Midbrain (tissue), 1 donor: ENCODE measurements at places on chromosomes 3 and 15.

DNA sequence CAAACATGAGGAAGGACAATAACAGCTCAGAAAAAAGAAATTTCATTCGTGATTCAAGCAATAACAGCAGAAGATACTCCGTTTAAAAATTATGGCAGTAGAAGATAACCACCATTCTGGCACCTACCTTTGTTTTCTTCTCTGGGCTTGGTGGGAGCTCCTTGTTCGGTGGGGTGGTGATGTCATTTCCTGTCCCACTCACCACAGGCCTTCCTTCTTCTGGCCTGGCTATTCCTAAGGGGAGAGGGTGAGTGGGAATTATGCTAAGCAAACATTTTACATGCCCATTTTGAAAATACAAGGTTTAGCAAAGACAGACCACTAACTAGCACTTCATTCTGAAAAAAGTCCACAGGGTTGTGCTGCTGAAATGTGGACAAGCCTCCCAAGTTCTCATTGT, 74.4 kb downstream of the DHX30 start:
- DNase-seq: no peak

GRCh38 chr15:34031987-34032760, 6.8 kb downstream of the AVEN start:
- no peak for DNase-seq

DNA sequence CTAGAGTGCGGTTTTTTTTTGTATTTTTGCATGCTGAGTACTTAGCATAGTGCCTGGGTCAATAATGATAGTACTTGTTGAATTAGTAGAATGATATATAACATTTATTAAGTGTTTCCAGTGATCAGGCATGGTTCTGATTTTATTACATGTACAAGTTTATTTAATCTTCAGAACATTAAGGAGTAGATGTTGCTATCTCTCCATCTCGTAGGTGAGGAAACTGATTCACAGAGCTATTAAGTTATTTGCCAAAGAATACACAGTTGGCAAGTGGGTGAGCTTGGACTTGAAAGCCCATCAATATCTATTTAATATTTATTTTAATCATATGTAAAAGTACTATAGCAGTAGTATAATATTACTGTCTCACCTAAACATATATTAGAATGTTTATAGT, 219.5 kb downstream of the CACNA2D3 start:
- no peak for DNase-seq

DNA sequence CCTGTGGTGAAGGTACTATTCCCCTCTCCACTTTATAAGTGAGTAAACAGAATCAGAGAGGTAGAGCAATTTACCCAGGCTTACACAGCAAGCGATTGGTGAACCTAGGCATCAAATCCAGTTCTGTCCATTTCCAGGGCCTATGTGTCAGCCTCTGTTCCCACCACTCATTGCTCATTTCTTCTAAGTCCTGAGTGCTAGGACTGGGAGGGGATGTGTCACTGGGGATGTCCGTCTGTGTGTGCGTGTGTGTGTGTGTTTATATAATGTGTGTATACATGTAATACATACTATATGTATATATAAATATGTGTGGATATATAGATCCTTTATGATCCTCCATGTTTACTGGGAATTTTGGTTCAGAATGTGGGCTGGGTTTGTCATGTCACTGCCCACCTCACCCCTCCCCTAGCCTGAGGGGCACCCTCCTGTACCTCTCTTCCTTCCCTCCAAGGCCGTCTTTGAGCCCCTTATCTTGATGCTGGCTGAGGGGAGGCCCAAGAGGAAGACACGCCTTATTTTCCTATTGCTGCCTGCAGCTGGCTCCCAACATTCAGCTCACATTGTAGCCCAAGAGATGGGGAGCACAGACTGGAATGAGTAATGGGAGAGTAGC, 2.1 kb downstream of the TMEM43 start:
- DNase-seq: no peak

DNA sequence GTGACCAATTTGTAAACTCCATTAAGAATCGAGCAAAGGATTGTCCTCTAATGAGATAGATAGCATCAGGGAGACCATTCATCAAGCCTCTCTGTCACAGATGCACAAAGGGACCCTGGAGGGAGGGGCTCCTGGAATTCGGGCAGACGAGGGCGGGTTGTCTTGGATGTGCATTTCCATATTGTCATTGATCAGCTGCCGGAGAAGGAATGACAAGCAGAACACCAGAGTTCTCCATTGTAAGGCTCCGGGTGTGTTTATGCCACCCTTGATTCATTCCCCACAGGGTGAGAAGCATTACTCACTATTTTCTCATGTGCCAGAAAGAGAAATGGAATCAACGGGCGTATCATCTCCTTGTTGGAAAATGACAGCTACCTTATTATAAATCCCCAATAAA, 167.5 kb downstream of the EBLN2 start:
- DNase-seq: no peak

DNA sequence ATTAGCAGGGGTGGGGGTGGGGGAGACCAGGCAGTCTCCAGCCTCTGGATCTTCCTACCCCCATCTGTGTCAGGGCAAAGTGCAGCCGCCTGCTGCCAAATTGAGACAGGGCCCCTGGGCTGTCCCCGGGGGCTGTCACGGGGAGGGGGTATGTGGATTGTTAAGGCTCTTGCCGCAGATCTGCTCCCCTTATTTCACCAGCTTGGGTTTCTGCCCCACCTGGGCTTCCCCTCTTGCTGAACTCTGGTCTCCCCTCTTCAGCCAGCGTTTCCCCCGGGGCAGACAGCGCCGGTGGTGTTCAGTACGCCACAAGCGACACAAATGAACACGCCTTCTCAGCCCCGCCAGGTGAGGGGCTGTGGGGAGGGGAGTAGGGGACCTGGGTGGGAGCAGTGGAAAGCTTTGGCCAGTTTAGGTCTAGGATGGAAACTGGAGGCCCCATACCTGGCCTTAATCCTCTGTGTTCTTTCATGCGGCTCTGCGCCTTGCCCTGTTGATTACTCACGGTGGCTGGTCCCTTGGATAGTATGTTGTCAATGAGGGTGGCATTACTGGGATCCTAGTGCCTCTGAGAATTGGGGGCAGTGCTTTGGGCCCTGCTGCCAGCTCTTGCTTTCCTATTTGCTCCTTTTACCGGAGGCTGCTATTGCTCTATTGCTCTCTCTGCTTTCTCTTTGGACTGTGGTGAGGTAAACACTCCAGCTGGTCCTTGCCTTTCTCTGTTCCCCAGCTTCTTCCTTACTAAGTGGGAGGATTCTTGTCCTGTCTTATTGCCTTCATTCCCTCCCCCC, 1.7 kb downstream of the EIF4G1 start:
- DNase-seq: no peak

DNA sequence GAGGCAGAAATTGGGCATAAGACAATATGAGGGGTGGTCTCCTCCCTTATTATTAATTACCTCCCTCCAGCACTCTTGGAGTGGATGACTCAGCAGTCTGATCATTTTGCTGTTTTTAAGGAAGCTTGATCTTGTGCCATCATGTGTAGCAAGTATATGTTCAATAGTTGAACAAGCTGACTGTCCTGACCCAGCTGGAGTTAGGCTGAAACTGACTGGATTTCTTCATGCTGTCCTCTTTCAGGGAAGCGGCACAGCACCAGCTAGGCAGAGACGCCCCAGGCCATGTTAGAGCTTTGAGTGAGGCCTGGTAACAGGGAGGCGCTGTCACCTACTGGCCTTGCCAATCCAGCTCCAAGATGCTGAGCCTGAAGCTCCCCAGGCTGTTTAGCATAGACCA, 54.4 kb upstream of the KIF23 start:
- DNase-seq: no peak

DNA sequence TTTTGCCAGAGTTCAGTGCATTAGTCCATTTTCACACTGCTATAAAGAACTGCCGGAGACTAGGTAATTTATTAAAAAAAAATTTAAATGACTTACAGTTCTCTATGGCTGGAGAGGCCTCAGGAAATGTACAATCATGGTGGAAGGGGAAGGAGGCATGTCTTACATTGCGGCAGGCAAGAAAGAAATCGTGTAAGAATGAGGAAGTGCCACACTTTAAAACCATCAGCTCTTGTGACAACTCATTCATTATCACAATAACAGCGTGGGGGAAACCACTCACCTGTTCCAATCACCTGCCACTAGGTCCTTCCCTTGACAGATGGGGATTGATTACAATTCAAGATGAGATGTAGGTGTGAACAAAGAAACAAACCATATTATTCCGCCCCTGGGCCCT, 1361.4 kb downstream of the NSUN3 start:
- no peak for DNase-seq

DNA sequence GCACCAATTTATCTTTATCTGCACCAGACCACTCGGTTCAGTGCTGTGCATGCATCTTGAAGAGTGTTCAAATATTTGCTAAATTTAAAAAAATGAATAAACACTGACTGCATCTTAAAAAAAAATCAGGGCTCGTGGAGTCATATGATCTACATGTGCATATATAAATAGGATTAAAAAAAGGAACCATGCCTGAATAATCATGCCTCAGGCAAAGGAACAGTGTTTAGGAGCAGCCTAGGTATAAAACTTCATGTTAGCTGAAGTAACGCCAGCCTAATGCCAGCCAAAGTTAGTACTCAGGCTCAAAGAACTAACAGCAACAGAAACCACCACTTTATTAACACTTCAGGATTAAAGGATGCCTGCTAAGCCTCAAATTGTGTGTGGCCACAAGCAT, 9.5 kb downstream of the ABCC5 start:
- DNase-seq: no peak

DNA sequence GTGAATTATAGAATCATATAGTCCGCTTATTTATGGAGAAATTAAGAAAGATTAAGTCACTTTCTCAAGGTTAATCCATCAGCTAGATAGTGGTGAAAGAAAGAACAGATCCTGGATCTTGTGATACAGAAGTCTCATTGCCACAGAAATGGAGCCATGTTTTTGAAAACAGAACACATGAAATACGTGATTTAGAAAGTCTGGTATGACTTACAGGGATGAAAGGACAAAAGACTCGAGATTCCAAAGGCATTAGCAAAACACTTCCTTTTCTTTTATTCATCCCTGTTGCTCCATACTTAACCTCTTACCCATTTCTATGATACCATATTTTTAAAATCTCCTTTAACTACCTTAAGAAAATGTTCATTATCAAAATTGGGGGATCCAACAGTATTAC, 40.0 kb upstream of the TEX9 start:
- no peak for DNase-seq

- no peak for DNase-seq
Measured at GRCh38 chr3:70805061-70805889, 492.8 kb upstream of the MDFIC2 start.

GRCh38 chr3:60086811-60087210, 1037.0 kb upstream of the CFAP20DC start:
- no peak for DNase-seq

- no peak for DNase-seq
Measured at GRCh38 chr3:108818404-108818803, 4.2 kb upstream of the TRAT1 start.

GRCh38 chr3:55190331-55190730, 262.5 kb upstream of the LRTM1 start:
- DNase-seq: no peak

DNA sequence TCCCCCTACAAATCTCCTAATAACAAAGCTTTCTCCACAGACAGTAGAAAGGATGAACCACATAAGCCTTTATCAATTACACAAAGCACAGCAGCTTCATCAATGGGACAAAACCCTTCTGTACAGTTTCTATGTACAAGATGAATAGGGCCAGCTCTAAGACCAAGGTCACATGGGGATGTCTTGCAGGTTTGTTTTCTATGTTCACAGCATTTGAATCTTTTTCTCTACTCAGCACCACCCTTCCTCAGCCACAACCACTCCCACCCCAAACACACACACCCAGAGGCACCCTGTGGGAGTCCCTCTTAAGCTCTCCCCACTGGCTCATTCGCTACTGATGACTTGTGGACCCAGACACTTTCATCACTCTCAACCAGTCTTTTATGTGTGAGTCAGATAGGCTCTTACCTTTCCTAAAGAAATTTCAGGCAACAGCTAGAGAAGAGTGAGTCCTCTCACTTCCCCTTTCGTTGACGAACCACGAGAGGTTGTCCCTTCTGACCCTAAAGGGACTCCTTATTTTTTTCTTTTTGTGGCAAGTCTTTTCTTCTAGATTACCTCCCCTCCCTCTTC, 57.9 kb downstream of the ARHGAP31 start:
- DNase-seq: no peak

- no peak for DNase-seq
Measured at GRCh38 chr15:101662203-101662602, 10.0 kb upstream of the TM2D3 start.

DNA sequence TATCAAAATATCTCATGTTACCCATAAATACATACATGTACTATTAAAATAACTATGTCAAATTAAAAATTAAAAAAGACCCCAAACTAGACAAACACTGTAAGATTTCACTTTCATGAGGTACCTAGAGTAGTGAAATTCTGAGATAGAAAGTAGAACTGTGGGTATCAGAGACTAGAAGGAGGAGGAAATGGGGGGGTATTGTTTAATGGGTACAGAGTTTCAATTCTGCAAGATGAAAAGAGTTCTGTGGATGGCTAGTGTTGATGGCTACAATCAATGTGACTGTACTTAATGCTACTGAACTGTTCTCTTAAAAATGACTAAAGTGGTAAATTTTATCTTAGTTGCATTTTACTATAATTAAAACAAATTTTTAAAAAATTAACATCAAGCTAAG, 36.6 kb downstream of the RFX7 start:
- DNase-seq: no peak

- no peak for DNase-seq
Measured at GRCh38 chr3:147007736-147008245, 398.6 kb downstream of the ZIC4 start.

DNA sequence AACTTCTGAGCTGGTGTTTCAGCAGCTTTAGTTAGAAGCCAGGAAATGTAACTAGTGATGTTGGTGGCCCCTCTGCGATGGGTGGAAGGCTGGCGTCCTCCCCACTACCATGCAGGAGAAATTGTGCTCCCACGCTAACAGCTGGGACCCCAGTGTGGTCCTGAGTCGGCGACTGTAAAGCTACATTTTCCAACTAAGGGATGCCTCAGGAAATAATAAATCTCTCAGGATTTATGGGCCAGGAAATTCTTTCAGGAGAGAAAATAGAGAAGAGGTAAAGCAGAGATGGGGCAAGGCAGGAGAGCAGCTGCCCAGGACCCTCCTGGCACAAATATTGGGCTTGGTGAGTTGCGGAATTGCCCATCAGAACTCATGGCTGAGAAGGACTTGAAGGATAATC, 186.9 kb downstream of the OPA1 start:
- DNase-seq: no peak

- no peak for DNase-seq
Measured at GRCh38 chr3:9803494-9803893, 6.6 kb upstream of the TTLL3 start.
